ENCODE measurements at places on chromosomes 11 and 22.

DNA sequence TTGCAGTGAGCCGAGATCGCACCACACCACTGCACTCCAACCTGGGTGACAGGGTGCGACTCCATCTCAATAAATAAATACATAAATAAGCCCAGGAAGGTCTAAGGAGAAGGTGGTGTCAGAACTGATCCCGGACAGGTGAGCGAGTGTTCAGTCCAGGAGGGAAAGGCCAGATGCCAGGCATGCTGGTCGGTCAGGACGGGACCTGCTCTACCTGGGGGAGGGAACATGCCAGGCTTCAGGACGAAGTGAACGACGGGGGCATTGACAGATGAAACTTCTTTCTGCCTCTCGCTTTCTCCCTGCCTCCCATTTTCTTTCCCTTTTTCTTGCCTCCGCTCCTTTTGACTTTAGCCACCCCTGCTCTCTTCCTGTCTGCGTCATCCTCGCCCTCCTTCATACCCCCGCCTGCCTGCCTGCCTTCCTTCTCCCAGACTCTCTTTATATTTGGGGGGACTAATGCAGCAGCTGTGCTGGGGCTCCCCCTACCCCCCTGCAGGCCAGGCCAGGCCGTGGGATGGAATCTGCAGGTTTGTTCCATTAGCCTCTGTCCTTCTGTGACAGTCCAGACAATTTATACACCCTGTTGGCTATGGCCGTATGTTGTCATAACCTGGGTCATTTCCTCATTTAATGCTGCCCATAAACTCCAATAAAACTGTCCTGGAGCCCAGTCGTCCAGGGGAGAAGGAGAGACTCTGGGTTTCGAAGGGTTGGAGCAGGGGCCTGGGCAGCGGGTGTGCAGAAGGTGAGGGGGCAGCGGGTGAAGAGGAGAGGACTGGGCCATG lies 209.2 kb upstream of the TBCEL start:
- no peak for DNase-seq

GRCh38 chr22:27194096-27194748 lies 536.8 kb downstream of the MIAT start:
- no peak for DNase-seq

- DNase-seq, result no peak
Observed at GRCh38 chr11:104713401-104713800, 184.9 kb downstream of the CASP12 start.

DNA sequence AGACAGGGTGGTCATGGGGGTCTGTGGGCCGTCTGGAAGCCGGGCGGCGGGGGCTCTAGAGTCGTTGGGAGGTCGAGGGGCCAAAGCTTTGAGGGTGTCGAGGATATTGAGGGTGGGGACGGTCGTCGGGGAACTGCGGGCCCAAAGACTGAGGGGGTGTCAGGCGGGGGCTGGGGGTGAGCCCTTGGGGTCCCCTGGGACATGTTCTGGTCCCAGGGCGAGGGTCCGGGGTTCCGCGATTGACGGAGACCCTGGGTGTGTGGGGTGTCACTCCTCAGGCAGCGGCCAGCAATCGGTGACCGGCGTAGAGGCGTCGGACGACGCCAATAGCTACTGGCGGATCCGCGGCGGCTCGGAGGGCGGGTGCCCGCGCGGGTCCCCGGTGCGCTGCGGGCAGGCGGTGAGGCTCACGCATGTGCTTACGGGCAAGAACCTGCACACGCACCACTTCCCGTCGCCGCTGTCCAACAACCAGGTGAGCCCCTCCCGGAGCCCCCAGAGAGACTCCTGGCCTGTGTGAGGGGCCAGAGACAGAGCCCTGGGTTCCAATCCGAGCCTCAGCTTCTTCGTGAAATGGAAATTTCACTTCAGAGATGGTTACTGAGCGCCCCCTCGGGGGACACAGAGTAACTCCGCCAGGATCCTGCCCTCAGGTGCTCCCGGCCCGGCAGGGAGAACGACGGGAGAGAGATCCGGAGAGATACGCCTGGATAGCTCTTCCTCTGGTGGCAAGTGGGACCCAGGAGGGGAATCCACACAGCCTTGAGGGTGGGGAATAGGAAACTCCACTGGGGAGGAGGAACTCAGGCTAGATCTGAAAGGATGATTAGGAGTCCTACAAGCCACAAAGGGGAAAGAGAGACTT lies 714 bp downstream of the SDF2L1 start:
- peak; percentile 50 for DNase-seq

DNA sequence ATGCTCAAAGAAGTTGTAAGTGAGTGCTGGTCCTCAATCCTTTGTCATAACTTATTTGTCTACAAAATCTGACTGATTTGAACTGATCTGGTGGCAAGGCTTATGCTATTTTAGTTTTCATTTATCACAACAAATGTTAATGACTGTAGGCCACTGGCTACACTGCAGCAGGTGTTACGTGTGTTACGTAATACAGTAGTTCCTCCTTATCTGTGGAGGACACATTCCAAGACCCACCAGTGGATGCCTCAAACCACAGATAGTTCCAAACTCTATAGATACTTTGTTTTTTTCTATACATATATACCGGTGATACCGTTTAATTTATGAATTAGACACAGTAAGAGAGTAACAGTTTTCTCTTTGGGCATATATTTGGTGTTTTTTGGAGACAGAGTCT lies 7.0 kb downstream of the MADD start:
- no peak for DNase-seq

DNA sequence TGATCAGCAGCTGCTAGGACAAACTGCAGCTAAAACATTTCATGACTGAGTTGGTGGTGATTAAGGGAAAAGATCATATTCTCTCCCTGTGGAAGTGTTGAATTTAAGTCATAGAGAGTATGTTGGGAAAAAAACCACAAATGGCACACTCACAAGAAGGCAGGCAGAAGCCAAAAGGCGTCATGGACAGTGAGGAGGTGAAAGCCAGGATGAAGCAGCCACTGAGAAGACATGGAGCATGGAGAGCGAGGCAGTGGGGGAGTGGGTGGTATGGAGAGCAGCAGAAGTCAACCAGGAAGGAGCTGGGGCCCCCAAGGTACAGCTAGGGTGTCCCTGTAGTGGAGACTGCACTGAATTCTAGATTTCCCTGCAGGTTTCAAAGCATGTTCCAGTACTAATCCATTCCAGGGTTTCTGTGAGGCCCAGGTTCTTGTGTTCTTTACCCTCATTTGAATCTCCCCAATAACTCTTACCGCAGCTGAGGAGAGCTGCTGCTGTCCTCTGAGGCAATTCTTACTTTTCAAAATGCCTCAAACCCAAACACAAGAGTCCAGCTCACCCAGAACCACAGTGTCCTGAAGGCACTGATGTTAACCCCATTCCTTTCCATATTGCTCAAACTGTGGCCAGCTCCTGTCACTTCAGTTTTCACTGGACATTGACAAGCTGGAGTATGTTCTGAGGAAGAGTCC lies 191.8 kb upstream of the E2F8 start:
- no peak for DNase-seq

DNA sequence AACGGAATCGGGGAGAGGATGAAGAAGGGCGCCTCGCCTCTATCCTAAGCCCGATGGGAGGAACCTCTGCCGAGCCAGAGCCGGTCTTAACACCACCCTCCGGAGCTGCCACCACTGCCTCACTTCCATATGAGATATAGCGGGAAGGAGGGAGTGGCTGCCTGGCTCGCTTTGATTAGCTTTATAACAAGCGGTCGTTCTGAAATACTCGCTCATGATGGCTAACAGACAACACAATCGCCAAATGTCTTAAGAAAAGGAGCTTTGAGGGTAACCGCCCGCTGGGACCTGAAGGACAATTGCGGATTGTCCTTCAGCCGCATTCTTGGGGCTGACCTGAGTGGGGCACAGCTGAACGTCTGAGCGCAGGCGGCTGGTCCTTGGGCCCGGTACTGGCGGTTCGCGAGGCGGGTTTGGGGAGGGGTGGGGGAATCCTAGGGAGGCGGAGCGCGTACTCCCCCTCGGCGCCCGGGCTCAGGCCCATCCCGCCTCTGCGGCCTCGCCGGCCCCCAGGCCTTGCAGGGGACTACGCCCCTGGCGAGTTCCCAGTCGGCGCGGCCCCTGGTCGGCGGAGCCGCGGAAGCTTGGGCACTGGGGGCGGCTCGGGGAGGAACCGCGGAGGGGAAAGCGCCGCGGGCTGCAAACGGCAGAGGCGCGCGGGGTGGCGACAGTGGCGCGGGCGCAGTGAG lies at the start of gene PLAAT5:
TSS of gene PLAAT5 (minus strand) at position 617 of the 689 bp plus-strand sequence. CDS start at position 484, 133 bp downstream.
- DNase-seq, result no peak

DNA sequence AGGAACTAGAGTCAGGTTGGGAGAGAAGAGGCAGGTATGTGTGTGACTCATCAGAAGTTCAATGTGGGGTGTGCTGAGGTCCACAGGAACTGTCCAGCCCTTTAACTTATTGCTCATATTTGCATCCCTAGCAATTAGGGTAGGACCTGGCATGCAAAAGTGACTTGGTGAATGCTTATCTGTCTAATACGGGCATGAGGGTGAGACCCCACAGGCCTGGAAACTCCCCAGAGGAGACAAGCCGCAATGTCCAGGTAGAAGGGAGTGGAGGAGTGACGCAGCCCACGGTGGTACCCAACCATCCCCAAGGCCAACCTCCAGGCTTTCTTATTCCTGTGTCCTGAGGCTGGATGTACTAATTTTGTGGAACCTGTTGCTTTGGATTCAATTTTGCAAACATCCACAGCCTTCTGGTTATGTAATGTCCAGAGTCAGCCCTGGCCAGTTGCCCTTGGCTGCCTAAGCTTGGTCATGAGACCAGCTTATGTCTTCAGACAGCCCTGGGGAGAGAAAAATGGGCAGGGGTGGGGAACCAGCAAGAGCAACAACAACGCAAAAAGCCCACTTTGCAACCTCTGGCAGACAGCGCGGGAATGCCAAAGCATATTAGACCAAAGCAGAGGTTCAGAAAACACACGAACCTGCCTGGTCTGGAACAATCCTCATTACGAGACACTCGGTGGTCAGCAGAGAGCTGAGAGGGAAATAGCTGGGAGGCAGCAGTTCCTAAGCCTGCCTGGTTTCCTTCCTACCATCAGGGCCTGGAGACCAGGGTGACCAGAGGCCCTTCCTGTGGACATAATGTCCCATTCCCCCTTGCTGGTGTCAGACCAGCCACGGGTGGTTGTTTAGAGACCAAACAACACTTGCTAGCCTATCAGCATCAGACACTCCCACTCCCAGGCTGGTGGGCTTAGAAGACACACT lies 49.3 kb downstream of the TIMP3 start:
- DNase-seq, result no peak
